Stimulated activated CD4-positive, alpha-beta T cell treated with anti-CD3 and anti-CD28 coated beads, Interleukin-12 subunit alpha, Interleukin-12 subunit beta, amount 100 ng/mL, for 4 hours (primary cell): ENCODE measurements at places on chromosomes 12 and 14.

GRCh38 chr14:71206766-71207371 is 299.6 kb downstream of the PCNX1 start:
- DNase-seq = no peak

DNA sequence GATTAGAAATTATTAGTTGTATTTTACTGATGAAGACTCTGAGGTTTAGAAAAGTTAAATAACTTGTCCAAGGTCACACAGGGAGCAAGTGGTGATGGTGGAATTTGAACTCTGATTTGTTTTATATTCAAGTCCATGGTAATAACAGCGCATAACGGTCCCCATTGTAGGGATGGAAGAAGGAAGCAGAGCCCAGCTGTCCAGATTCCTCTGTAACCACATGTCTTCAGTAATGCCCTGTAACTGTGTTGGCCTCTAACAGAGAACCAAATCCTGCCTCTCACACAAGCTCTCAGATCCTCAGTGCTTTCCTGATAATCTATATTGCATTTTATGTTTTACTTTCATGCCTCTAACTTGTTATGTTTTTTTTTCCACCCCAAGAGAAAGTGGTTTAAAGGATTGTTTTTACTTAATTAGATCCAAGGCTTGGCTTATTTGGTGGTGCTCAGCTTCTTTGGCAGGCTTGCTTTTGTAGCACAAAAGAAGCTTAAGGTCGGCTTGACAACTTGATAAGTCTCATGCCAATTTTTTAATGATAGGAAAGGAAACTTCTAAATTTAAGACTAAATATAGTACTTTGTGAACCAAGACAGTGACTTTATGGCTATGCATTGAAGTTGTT is 105.1 kb upstream of the SEL1L start:
- DNase-seq = no peak

- no peak for DNase-seq
Measured at GRCh38 chr14:52769887-52770286, 21.5 kb downstream of the GNPNAT1 start.

GRCh38 chr12:62006076-62006732 is 254.0 kb upstream of the USP15 start:
- no peak for DNase-seq

DNA sequence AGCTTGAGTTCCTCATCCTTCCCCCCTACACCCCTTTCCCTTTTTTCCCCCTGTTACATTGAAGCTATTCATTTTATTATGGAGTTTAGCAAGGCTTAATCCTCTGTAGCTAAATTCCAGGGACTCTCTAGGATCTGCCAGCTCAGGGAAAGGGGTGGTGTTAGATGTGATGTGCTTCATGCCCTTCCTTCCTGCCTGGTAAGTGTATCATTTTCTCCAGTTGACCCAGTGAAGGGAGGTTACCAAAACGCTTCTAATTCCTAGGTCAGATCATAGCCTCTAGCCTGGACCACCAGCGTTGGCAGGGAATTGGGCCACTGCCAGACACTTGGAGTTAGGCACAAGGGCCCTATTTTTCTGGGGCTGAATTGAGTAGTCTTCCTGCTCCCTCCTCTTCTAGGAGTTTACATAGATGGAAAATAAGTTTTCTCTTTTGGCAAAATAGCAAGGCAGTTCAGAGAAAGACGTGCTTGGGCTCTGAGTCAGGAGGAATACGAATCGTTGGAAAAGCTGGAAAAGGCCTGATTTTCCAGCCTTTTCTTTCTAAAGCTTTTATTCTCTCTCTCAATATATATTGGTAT is 88.3 kb downstream of the NPAS3 start:
- DNase-seq = no peak

DNA sequence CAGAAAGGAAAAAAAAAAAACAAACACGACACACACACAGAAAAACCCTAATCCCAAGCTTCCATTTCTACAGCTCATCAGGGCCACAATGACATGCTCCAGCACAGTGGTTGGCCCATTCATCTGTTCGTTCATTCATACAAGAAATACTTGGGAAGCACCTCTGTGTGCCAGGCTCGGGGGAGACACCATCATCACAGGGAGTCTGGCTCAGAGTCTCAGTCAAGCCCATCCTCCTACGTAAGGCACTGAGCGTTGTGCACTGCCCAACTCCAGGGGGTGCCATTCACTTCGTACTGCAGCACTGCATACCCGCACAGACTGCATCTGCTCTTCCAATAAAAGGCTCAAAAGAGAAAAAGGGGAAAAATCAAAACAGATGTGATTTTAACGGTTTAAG is 15.3 kb downstream of the VPS37B start:
- DNase-seq = no peak

DNA sequence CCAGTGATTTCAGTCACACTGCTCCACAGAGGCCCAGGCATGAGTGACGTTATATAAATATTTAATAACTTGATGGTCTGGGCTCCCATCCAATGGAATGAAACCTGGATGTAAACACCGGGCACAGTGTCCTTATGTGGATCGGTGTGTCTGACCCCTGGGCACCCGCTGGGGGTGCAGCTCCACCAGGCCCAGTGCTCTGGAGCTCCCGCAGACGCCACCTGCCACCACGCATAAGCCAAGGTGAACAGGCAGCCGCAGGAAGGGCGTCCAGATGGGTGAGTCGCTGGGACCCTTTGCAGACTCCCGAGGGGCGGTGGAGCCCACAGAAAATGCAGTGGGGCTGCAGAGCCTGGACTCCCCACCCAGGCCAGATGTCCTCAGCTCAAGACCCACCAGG is 121.6 kb downstream of the SCARB1 start:
- no peak for DNase-seq

DNA sequence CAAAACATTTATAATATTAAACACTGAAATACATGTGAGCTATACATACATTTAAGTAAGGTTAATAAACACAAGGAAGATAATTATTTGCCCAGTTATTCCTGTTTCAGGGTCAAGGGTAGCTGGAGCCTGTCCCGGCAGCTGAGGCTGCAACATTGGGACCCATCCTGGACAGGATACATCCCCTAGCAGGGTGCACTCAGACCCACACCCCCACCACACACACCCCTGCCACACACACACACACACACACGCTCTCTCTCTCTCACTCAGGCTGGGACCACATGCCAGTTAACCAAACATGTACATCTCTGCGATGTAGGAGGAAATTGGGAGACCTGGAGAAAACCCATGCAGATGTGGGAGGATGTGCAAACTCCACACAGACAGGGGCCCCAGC is 112.6 kb upstream of the TMCC3 start:
- no peak for DNase-seq

DNA sequence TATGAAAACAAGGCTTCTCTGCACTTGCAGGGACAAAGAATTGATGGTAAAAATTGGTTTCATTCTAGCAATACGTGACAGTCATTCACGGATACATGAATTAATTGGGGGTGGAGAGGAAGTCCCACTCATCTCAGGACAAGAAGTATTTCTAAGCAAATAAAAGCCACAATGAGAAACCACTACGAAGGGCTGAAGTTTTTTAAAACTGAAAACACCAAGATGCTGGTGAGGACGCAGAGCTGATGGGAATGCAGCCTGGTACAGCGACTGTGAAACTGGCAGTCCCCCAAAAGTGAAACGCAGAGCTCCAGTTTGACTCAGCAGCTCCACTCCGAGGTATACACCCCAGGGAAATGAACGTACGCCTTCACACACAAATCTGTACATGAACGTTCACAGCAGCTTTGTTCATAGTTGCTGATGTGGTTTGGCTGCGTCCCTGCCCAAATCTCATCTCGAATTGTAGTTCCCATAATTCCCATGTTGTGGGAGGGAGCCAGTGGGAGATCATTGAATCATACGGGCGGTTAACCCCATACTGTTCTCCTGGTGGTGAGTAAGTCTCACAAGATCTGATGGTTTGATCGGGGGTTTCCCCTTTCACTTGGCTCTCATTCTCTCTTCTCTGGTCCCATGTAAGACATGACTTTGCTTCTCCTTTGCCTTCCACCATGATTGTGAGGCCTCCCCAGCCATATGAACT is 89.0 kb downstream of the SCARB1 start:
- peak; percentile 58 for DNase-seq

- no peak for DNase-seq
Measured at GRCh38 chr12:16669756-16670155, 63.8 kb upstream of the LMO3 start.

- no peak for DNase-seq
Measured at GRCh38 chr12:125100551-125101434, 35.6 kb downstream of the AACS start.

DNA sequence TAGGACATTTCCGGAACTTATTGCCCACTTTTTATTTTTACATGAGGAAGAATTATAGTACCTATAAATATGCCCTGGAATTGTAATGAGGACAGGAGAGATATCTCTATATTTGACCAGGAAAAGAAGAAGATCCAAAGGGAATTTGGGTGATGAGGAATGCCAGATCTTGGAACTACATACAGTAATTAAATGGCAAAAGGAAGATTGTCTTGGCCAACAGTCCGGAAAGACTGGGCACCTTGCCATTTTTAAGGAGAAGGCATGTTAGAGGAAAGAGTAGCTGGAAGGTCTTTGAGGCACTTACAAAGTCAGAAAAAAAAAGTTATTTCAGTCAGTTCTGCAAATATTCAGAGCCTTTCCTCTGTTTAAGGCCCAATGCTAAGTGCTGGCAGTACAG is 616.4 kb downstream of the MED13L start:
- no peak for DNase-seq
